K562 (cell line): ENCODE measurements at places on chromosomes 1 and 21.
A peak's percentile ranks its signal among the peaks of the same experiment; 100 is the strongest.

DNA sequence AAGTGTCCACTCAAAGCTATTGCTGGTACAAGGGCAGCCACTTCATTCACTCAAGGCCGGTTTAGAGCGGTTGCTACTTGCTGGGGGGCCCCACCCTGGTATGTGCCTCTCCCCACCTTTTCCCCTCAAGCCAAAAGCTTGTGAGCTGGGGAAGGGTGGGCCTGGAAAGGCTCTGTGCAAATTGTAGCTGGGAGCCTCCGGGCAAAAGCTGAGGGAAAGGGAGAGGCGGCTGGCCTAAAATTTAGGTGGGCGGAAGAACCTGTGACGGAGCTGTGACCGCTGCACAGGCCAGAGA is 306 bp upstream of the SH3D21 start:
- DNase-seq = no peak
- H3K27me3 ChIP-seq = no peaks in the 10 kb centered on the region
- H3K27ac ChIP-seq = peak overlapping the region; percentile 50; the same call in 2 of the 3 replicates
- peaks cover 4% of the 10 kb centered on the region; the same call in 1 of the 3 replicates for H3K4me1 ChIP-seq
- peaks cover 43% of the 10 kb centered on the region for H3K36me3 ChIP-seq

DNA sequence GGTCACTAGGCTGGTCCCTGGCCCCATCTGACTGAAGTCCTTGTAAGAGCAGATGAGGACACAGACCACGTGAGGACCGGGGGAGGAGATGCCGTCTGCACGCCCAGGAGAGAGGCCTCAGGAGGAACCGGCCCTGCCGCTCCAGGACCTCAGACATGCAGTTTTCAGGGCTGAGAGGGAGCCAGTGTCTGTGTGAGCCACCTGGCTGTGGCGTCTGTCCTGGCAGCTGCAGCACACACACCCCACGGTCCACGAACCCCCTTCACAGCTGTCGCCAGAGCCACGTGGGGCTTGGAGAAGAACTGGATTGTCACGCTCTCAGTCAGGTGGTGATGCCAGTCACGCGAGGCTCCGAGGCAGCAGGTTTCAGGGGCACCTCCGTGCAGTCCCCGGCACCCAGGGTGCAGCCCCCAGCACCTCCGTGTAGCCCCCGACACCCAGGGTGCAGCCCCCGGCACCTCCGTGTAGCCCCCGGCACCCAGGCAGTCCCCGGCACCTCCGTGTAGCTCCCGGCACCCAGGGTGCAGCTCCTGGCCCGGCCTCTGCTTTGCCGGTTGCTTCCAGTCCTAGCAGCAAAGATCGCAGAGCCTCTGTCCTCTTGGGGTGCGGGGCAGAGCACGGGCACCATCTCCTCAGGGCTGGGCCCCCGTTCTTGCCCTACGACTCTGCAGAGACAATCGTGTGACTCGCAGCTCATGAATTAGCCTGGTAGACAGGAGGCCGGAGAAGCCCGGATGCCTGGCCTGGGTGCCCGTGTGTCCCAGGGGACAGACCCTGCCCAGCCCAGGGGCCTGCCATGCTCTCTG is 19.0 kb upstream of the SUMO3 start:
- peak; percentile 47 for DNase-seq
- H3K4me1 ChIP-seq = peaks cover 48% of the 10 kb centered on the region
- no peak overlapping the region; the same call in 2 of the 3 replicates for H3K27ac ChIP-seq
- no peaks in the 10 kb centered on the region for H3K36me3 ChIP-seq
- H3K27me3 ChIP-seq = peaks cover 7% of the 10 kb centered on the region; the same call in 2 of the 3 replicates

DNA sequence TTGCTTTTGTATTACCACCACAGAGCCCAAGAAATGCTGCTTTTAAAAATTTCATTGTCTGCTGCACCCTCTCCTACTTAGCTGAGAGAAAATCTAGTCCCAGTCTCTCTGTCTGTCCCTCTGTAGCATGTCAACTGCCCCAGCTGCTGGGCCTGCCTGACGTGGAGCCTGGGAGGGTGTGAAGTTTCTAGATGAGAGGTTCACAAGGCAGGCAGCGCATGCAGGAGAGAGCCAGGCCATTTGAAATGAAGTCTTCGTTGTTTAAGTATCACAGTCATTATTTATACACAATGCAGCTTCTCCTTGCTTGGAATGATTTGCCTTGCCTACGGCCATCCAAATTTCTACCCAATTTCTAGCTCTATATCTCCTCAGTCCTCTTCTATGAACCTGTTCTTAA is 306.8 kb upstream of the PLXNA2 start:
- H3K36me3 ChIP-seq = no peaks in the 10 kb centered on the region
- no peaks in the 10 kb centered on the region for H3K27me3 ChIP-seq
- no peak overlapping the region for H3K27ac ChIP-seq
- no peak for DNase-seq

GRCh38 chr1:222105393-222105737 is 363.5 kb upstream of the DUSP10 start:
- no peaks in the 10 kb centered on the region; the same call in 1 of the 2 replicates for H3K27me3 ChIP-seq
- DNase-seq = no peak
- H3K4me1 ChIP-seq = no peaks in the 10 kb centered on the region
- no peak overlapping the region for H3K4me3 ChIP-seq
- no peaks in the 10 kb centered on the region for H3K36me3 ChIP-seq

DNA sequence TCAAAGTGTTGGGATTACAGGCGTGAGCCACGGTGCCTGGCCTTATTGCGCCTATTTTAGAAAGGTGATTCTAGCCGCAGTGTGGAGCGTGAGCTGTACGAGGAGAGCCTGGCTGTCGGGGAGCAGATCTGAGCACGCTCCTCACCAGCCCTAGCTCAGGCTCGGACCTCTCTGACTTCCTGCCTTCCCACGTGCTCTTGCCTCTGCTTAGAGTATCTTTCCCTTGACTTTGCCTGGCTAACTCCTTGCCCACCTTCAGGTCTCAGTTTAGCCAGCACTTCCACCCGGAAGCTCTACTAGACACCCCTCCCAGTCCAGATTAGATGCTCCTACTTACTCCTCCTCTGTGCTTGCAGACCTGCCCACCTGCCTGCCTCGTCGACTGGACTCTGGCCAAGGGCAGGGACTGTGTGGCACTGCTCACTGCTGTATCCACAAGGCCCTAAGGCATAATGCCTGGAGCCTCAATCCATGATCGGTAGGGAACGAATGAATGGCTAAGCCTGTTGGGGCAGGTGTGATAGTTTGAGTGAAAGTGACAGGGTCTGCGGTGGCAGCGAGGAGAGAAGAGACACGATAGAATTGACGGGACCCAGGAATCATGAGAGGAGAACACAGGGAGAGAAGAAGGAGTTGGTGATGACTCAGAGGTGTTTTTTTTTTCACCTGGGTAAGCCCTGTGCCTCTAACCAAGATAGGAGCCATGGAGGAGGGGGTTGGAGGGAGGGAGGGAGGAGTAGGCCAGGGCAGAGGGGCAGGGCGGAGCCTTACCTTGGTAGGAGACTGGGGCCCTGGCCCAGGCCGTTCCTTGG is 28.1 kb upstream of the WASF2 start:
- H3K27ac ChIP-seq = peak overlapping the region; percentile 63
- H3K4me1 ChIP-seq = peaks cover 39% of the 10 kb centered on the region
- H3K36me3 ChIP-seq = no peaks in the 10 kb centered on the region
- peak; percentile 67 for DNase-seq
- no peaks in the 10 kb centered on the region for H3K27me3 ChIP-seq
- H3K4me3 ChIP-seq = no peak overlapping the region

DNA sequence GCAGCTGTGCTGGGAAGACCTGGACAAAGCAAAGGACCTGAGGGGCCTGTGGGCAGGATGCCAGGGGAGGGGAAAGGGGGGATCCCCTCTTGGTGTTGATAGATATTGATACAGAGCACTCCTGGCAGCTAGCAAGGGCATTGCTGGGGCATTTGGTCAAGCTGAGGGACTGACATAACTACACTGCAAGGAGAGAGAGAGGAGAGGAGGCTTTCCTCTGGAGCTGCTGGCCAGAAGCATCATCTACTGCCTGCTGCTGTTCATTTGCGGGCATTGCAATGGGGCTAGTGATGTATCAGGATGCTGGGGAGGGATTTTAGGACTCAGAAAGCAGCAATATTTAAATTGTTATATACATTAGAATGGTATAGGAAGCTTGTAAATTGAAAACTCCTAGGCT is 142.0 kb downstream of the ZNF648 start:
- no peak overlapping the region for H3K27ac ChIP-seq
- H3K4me1 ChIP-seq = peaks cover 11% of the 10 kb centered on the region; the same call in 2 of the 3 replicates
- no peak overlapping the region for H3K4me3 ChIP-seq

- H3K27ac ChIP-seq = no peak within 1 kb of the TSS
- DNase-seq = no peak
- no peaks in the 10 kb centered on the region; the same call in 1 of the 2 replicates for H3K27me3 ChIP-seq
- H3K4me3 ChIP-seq = no peak within 1 kb of the TSS
Observed at GRCh38 chr1:38941527-38942019, at the start of gene RHBDL2. Gene RHBDL2 (minus strand): TSS chr1:38941830. CDS start chr1:38919212, 22,618 bp downstream.

- no peak for DNase-seq
- peaks cover 88% of the 10 kb centered on the region for H3K27me3 ChIP-seq
- no peaks in the 10 kb centered on the region for H3K4me1 ChIP-seq
- no peak overlapping the region for H3K27ac ChIP-seq
- no peak overlapping the region for H3K4me3 ChIP-seq
Observed at GRCh38 chr21:44992608-44993031, 52.8 kb downstream of the SLX9 start.

DNA sequence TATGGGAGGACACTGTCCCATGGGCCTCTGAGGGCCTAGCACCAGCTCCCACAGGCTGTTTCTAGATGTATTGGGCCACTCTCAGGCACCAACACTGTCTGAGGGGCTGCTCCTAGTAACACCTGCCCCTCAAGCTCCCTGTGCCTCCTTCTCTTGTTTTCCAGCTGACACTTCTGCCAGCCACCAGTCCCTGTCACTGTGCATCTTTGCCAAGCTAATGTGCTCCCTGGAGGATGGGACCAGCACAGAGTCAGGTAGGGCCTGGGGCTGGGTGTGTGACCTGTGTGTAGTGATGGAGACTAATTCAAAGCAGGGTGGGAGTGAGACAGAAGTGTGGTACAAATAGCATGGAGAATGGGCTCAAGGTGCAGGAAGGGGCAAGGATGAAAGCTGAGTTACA is 29.4 kb upstream of the MAGOH start:
- H3K27ac ChIP-seq = no peak overlapping the region
- no peak for DNase-seq
- no peak overlapping the region for H3K4me3 ChIP-seq
- H3K4me1 ChIP-seq = no peaks in the 10 kb centered on the region
- peaks cover 94% of the 10 kb centered on the region for H3K36me3 ChIP-seq

DNA sequence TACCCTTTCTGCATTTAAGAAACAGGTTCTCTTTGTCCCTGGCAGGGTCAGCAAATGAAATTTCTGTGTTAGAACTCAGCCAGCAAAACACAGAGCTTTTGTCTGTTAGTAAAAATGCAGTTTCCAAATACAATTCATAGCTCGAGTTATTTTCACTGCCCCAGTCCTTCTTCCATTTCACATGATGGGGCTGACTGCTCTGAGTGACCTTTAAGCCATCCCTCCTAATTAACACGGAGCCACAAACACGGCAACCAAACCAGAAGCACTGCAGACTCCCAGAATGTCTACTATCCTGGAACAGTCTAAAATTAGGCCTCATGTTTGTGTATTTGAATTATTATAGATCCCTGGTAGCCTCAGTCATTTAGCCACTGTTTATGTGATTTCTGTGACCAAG is 99.1 kb upstream of the RGS4 start:
- no peaks in the 10 kb centered on the region for H3K27me3 ChIP-seq
- no peaks in the 10 kb centered on the region for H3K4me1 ChIP-seq
- no peak overlapping the region for H3K4me3 ChIP-seq
- DNase-seq = no peak

DNA sequence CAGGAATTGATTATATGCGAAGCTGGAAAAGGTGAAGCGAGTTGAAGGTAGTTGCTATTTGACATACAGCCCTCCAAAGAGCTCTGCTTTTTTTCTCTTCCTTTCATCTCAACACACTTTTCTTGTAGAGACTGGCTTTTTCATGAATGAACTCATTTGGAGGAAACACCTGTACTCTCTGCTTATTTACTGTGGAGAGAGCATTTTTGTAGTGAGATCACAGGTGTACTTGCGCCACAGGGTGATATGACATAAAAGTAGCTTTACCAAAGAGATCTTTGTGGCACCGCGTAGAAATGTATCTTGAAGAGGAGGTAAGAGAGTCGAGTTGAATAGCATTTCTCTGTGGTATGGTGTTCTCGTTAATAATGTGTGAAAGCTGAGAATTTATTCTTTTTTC is 187.6 kb downstream of the VPS13D start:
- H3K4me3 ChIP-seq = no peak overlapping the region
- no peaks in the 10 kb centered on the region for H3K27me3 ChIP-seq
- no peaks in the 10 kb centered on the region; the same call in 2 of the 3 replicates for H3K4me1 ChIP-seq

DNA sequence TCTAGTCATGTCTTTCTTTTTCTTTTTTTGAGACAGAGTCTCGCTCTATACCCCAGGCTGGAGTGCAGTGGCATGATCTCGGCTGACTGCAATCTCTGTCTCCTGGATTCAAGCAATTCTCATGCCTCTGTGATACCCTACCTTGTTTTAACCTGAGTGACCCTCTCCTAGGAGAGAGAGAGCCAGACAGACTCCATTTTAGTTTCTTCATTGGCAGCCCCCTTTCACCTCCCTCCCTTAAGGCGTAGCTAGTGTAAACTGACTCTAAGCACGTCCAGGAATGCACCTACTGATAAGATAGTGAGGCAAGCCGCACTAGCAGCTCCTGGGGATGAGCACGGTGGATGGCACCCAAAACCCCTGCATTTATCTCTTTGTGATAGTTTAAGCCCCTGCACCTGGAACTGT is 5.2 kb upstream of the PKNOX1 start:
- no peak overlapping the region for H3K4me3 ChIP-seq
- peaks cover 35% of the 10 kb centered on the region for H3K4me1 ChIP-seq
- no peaks in the 10 kb centered on the region for H3K27me3 ChIP-seq
- peak; percentile 31 for DNase-seq
- no peak overlapping the region for H3K27ac ChIP-seq

- no peak for DNase-seq
- H3K4me3 ChIP-seq = no peak overlapping the region
- H3K27me3 ChIP-seq = peaks cover 57% of the 10 kb centered on the region
- H3K36me3 ChIP-seq = no peaks in the 10 kb centered on the region
- no peak overlapping the region for H3K27ac ChIP-seq
Observed at GRCh38 chr21:45383615-45384201, 21.3 kb upstream of the COL18A1 start.

GRCh38 chr1:201660931-201661822 is 122.2 kb downstream of the NAV1 start:
- no peak overlapping the region for H3K27ac ChIP-seq
- H3K27me3 ChIP-seq = no peaks in the 10 kb centered on the region
- no peak overlapping the region for H3K4me3 ChIP-seq
- no peaks in the 10 kb centered on the region; the same call in 1 of the 2 replicates for H3K4me1 ChIP-seq
- no peaks in the 10 kb centered on the region for H3K36me3 ChIP-seq
